Astrocyte of the cerebellum (primary cell): ENCODE measurements at places on chromosomes 2 and 18.

- no peak for DNase-seq
These were observed 153.7 kb downstream of the NRXN1 start for GRCh38 chr2:50878251-50878650.

GRCh38 chr2:15284614-15285013 is 276.5 kb downstream of the NBAS start:
- no peak for DNase-seq

GRCh38 chr2:178223806-178224205 is 29.5 kb downstream of the OSBPL6 start:
- no peak for DNase-seq

- DNase-seq: no peak
These were observed 657 bp upstream of the BIN1 start for GRCh38 chr2:127107622-127107999.

GRCh38 chr18:48979944-48980890 is 29.5 kb upstream of the SMAD7 start:
- no peak for DNase-seq
